Type B pancreatic cell (in vitro differentiated cells): ENCODE measurements at places on chromosomes 2 and 18. TPM values are rescaled to one million over a fixed set of nuclear protein-coding genes. Genes with fewer than 3 reads are reported as not detected.

DNA sequence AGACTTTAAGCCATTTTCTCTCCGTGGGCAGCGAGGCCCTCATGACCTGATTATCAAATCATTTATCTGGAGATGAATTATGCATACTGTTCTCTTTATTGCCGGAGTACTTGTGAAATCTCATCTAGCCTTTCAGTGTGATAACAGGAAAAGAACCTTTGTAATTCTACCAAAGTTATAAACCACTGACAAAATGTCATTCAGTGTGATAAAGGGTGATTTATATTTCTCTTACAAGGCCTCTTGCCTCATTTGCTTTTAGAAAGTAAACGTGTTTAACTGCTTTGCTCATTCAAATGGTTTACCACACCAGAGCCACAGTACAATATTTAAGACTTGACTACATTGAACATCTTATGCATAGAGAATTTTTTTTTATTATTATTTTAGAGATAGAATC, 13.8 kb downstream of the MTCL1 start:
- H3K27ac ChIP-seq: no peak overlapping the region
- DNase-seq: no peak
- no peak overlapping the region for H3K4me3 ChIP-seq

Gene CHN1
- total RNA-seq: 11.6 and 24.0 TPM in 2 replicates

GRCh38 chr2:159550231-159550630, 66.1 kb downstream of the BAZ2B start:
- H3K4me1 ChIP-seq: peaks cover 1% of the 10 kb centered on the region
- peaks cover 15% of the 10 kb centered on the region for H3K36me3 ChIP-seq

DNA sequence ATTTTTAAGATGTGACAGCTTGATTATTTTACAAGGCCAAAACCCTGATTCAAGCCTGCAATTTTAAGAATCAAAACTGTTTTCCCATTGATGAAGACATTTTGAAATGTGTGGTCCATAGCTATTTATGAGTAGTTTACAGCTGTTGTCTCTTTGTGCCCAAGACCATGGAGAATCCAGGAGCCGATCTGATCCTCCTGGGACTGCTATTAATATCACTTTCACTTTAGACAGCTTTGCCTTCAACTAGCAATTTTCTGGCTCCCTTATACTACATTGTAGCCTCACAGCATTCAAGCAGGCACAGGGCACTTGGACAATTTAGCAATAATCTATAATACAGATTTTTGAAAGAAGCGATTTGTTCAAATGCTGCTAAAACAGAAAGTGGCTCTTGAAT, 172.9 kb downstream of the SLC8A1 start:
- no peak overlapping the region for H3K4me3 ChIP-seq
- H3K27ac ChIP-seq: no peak overlapping the region
- H3K4me1 ChIP-seq: peaks cover 38% of the 10 kb centered on the region
- DNase-seq: no peak
- H3K27me3 ChIP-seq: no peaks in the 10 kb centered on the region
- peaks cover 3% of the 10 kb centered on the region for H3K36me3 ChIP-seq

- H3K27ac ChIP-seq: no peak overlapping the region
- H3K4me1 ChIP-seq: no peaks in the 10 kb centered on the region
- H3K27me3 ChIP-seq: no peaks in the 10 kb centered on the region
- DNase-seq: no peak
- no peak overlapping the region for H3K4me3 ChIP-seq
- no peaks in the 10 kb centered on the region for H3K36me3 ChIP-seq
Measured at GRCh38 chr2:188013767-188014166, 277.9 kb upstream of the GULP1 start.

Gene MARCHF4
- 0.93 and 1.1 TPM in 2 replicates for total RNA-seq

Gene ELOA2
- total RNA-seq: not detected in 2 replicates

GRCh38 chr2:120654381-120655134, 81.1 kb upstream of the GLI2 start:
- peaks cover 15% of the 10 kb centered on the region for H3K27me3 ChIP-seq
- H3K4me3 ChIP-seq: no peak overlapping the region
- H3K4me1 ChIP-seq: peaks cover 28% of the 10 kb centered on the region
- no peak overlapping the region for H3K27ac ChIP-seq
- no peaks in the 10 kb centered on the region for H3K36me3 ChIP-seq
- DNase-seq: peak; percentile 65

DNA sequence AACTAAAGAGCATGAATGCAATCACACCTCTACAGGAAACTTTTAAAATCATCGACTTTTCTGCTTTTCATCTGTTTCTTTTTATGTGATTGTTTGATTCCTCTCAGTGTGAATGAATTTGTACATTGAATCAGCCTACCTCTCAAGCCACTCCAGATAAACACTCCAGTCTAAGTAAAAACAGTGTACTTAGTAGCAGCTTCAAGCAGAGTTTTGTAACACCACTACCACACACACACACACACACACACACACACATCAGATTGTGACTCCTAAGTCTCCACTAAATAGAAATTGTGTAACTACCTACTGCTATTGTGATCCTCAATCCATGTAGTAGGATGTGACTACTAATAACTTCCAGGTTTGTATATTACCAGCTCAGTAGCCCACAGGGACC, 65.3 kb upstream of the EPB41L5 start:
- DNase-seq: no peak
- H3K27ac ChIP-seq: no peak overlapping the region
- no peaks in the 10 kb centered on the region for H3K4me1 ChIP-seq
- H3K27me3 ChIP-seq: no peaks in the 10 kb centered on the region
- H3K36me3 ChIP-seq: peaks cover 18% of the 10 kb centered on the region
- H3K4me3 ChIP-seq: no peak overlapping the region

DNA sequence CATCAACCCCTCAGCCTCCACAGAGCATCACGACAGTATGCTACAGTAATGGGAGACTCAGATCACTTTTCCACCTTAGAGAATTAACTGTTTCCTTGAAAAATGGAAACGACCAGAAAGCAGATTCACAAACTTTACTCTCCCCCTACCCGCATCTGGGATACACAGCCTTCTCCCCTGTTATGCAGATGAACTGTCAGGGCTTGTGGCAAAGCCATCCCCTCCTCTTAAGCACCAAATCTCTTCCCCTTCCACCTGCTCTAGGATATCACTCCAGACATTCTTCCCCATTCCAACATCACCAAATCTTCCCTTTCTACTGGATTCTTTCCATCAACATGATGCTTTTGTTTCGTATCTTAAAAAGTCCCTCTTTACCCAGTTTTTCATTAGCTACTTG, 26.4 kb downstream of the NEB start:
- no peak overlapping the region for H3K4me3 ChIP-seq
- no peaks in the 10 kb centered on the region for H3K36me3 ChIP-seq
- H3K4me1 ChIP-seq: no peaks in the 10 kb centered on the region

Gene FBXO36
- total RNA-seq: 2.0 and 3.2 TPM in 2 replicates

GRCh38 chr2:171545086-171545485, 22.8 kb downstream of the CYBRD1 start:
- peaks cover 6% of the 10 kb centered on the region for H3K36me3 ChIP-seq
- DNase-seq: no peak
- no peaks in the 10 kb centered on the region for H3K27me3 ChIP-seq
- H3K4me1 ChIP-seq: no peaks in the 10 kb centered on the region

Gene LRRTM4
- 5.4 and 6.5 TPM in 2 replicates for total RNA-seq

- peaks cover 9% of the 10 kb centered on the region for H3K4me1 ChIP-seq
- H3K4me3 ChIP-seq: no peak overlapping the region
- peaks cover 1% of the 10 kb centered on the region for H3K27me3 ChIP-seq
- H3K36me3 ChIP-seq: no peaks in the 10 kb centered on the region
Measured at GRCh38 chr2:68774569-68775271, 40.1 kb downstream of the ARHGAP25 start.

- no peaks in the 10 kb centered on the region for H3K4me1 ChIP-seq
- H3K27ac ChIP-seq: no peak overlapping the region
- no peak for DNase-seq
- H3K27me3 ChIP-seq: peaks cover 29% of the 10 kb centered on the region
- no peaks in the 10 kb centered on the region for H3K36me3 ChIP-seq
- H3K4me3 ChIP-seq: no peak overlapping the region
Measured at GRCh38 chr18:13232086-13232917, 13.7 kb downstream of the LDLRAD4 start.

DNA sequence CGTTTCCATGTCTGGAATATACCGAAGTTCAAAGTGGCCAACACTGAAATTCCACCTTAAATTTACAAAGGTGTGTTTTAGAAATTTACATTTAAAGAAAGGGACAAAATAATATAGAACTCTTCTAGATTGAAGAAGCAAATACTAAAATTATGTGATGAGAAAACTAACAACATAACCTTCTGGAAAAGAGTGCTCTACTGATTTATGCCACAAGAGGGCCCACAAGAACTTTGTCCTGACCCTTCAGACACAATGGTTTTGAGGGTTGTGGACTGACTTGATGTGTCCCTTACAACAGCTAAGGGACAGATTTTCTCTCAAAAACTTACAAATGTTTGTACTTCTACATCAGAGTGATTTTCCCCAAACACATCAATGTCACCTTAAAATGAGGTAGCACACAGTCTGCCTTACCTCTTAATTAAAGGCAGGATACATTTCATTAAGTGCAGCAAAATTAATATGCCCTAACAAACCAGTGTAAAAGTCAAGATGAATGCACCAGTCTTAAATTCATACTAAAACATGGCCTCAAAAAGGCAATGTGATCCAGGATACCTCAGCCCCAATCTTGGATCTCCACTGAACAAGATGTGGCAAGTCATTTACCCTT, 36.2 kb downstream of the EIF2AK3 start:
- H3K27ac ChIP-seq: peak overlapping the region; percentile 63
- no peak overlapping the region for H3K4me3 ChIP-seq
- H3K36me3 ChIP-seq: peaks cover 19% of the 10 kb centered on the region
- no peaks in the 10 kb centered on the region for H3K27me3 ChIP-seq
- H3K4me1 ChIP-seq: no peaks in the 10 kb centered on the region

GRCh38 chr2:208306291-208306690, 40.2 kb downstream of the PIKFYVE start:
- no peaks in the 10 kb centered on the region for H3K27me3 ChIP-seq
- H3K36me3 ChIP-seq: peaks cover 26% of the 10 kb centered on the region
- H3K27ac ChIP-seq: no peak overlapping the region
- H3K4me3 ChIP-seq: no peak overlapping the region

DNA sequence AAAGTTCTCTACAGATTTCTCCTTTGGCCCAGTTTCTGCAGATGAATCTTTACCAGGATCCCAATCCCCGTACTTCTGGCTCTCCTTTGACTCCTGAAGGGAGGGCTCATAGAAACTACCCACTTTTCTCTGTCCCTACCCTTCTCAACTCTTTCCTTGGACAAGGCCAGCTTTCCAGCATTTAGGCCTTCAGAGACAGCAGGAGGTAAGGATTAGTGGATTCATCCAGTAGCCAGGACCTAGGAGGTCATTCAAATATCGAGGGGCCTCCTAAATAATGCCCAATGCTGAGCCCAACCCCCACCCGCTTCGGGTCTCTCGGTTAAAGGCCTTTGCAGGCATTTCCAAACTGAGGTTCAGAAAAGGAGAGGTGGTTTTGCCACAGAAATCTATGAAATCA, 4.8 kb upstream of the ZNF532 start:
- H3K27ac ChIP-seq: peak overlapping the region; percentile 41
- peaks cover 4% of the 10 kb centered on the region for H3K36me3 ChIP-seq
- no peak for DNase-seq
- H3K4me1 ChIP-seq: peaks cover 46% of the 10 kb centered on the region
- no peaks in the 10 kb centered on the region for H3K27me3 ChIP-seq

DNA sequence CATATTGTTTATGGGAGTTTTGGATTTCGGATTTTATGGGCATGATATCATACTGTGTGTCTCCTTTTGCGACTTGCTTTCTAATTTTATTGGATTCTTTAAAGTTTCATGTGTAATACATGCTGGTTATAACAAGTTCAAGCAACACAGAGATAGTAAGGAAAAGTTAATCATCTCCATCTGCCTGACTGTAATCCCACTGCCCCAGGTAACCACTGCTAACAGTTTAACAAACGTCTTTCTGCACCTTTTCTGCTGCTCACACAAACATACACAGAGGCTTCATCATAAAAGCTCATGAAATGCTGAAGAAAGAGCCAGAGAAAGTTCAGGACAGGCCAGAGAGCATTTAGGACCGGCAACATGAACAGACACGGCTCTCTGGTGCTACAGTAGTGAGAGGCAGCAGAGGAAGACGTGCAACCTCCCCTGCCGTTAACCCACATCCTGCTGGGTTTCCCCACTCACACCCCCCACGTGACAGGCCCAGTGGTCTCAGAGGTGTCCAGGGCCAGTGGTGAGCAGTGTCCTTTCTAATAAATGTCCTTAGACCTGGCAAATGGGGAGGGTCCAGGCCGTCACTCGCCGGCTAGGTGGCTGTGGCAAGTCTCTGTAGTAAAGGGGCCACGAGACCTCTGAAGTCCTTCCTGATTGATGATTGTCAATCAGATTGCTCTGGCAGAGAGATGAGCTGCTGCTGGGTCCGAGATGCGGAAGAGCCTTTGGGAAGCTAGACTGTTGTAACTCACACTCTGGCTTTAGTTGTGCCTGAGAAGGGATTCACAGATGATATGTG, 43.0 kb upstream of the SLC1A4 start:
- peaks cover 10% of the 10 kb centered on the region for H3K27me3 ChIP-seq
- no peak overlapping the region for H3K27ac ChIP-seq
- H3K36me3 ChIP-seq: no peaks in the 10 kb centered on the region
- H3K4me1 ChIP-seq: peaks cover 17% of the 10 kb centered on the region
- no peak overlapping the region for H3K4me3 ChIP-seq

Gene GPAT2
- 0.39 TPM in 1 of 2 replicates, not detected in the other for total RNA-seq

DNA sequence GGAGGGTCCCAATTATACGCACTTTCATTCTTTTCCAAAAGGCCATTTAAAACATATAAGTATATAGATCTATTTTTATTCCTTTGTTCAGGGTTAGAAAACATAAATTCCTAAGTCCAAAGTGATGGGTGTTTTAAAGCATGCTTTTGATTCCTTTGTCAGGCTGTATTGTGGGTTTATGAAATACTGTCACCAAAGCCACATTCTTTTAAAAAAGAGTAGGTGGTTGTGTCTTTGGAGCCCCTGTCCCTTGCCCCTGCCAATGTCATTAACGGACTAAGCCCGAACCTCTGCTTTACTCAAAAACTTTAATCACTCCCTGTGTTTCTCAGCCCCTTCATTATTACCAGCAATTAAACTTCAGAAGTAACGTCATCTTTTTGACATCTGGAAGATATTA, 104.9 kb upstream of the APCDD1 start:
- no peak for DNase-seq
- no peaks in the 10 kb centered on the region for H3K27me3 ChIP-seq
- peak overlapping the region; percentile 23 for H3K4me3 ChIP-seq
- no peaks in the 10 kb centered on the region for H3K36me3 ChIP-seq

GRCh38 chr2:179348906-179349305, 84.3 kb upstream of the SESTD1 start:
- no peaks in the 10 kb centered on the region for H3K27me3 ChIP-seq
- no peak overlapping the region for H3K4me3 ChIP-seq
- no peak overlapping the region for H3K27ac ChIP-seq
- DNase-seq: no peak
- H3K4me1 ChIP-seq: peaks cover 15% of the 10 kb centered on the region

DNA sequence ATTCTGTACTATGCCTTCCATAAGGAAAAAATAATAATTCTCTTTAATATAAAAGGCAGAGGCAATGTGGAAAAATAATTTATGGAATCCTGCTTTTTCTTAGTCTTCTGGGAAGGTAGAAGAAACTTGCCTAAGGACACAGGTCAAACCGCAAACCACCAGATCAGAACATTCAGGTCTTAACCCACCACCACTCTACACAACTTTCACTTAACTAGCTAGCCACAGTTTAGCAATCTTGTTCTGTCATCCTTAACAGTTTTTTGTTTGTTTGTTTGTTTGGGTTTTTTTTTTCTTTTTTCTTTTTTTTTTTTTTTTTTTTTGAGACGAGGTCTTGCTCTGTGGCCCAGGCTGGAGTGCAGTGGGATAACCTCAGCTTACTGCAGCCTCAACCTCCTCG, 70.6 kb downstream of the ACVR1 start:
- H3K27me3 ChIP-seq: no peaks in the 10 kb centered on the region
- no peak for DNase-seq
- H3K4me3 ChIP-seq: no peak overlapping the region
- peaks cover 11% of the 10 kb centered on the region for H3K4me1 ChIP-seq
- no peak overlapping the region for H3K27ac ChIP-seq
